ENCODE measurements at places on chromosomes 2 and 18. TPM values are rescaled to one million over a fixed set of nuclear protein-coding genes. Genes with fewer than 3 reads are reported as not detected.

RAPGEF4 gene
- 18.4 TPM for total RNA-seq

RAB6C gene
- total RNA-seq, result not detected

GPR155 gene
- 6.6 TPM for total RNA-seq

B3GNT7 gene
- 7.1 TPM for total RNA-seq

PRKAG3 gene
- not detected for total RNA-seq

ZBTB7C gene
- 40.5 TPM for total RNA-seq

METTL8 gene
- 27.7 TPM for total RNA-seq

Data from vagina (tissue), 2 donors.